Fibroblast of skin of left biceps (primary cell): ENCODE measurements at places on chromosomes 16 and 17.
A peak's percentile ranks its signal among the peaks of the same experiment; 100 is the strongest.

- no peak for DNase-seq
These were observed 7.0 kb downstream of the PRR29 start for GRCh38 chr17:64004903-64005733.

DNA sequence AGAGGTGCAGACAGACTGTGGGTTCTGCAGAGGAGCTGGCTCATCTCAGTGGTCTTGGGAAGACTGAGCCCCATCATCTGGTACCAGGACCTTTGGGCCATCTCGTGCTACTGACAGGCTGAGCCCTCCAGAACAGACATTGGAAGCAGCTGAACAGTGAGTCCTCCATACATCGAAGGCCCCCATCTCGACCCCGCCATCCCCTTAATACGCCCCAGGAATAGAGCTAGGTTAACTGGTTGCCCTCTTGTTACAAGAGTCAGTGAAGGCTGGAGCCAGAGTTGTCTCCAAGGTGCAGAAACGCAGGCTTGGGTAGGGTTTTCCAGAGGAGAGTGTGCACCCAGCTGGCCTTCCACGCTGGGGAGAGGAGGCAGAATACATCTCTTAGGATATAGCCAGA lies 76.0 kb downstream of the N4BP1 start:
- DNase-seq = no peak

- DNase-seq = no peak
These were observed 201.6 kb upstream of the C17orf78 start for GRCh38 chr17:37174205-37174604.

- no peak for DNase-seq
These were observed 197.7 kb upstream of the CIBAR2 start for GRCh38 chr16:85309656-85310587.

DNA sequence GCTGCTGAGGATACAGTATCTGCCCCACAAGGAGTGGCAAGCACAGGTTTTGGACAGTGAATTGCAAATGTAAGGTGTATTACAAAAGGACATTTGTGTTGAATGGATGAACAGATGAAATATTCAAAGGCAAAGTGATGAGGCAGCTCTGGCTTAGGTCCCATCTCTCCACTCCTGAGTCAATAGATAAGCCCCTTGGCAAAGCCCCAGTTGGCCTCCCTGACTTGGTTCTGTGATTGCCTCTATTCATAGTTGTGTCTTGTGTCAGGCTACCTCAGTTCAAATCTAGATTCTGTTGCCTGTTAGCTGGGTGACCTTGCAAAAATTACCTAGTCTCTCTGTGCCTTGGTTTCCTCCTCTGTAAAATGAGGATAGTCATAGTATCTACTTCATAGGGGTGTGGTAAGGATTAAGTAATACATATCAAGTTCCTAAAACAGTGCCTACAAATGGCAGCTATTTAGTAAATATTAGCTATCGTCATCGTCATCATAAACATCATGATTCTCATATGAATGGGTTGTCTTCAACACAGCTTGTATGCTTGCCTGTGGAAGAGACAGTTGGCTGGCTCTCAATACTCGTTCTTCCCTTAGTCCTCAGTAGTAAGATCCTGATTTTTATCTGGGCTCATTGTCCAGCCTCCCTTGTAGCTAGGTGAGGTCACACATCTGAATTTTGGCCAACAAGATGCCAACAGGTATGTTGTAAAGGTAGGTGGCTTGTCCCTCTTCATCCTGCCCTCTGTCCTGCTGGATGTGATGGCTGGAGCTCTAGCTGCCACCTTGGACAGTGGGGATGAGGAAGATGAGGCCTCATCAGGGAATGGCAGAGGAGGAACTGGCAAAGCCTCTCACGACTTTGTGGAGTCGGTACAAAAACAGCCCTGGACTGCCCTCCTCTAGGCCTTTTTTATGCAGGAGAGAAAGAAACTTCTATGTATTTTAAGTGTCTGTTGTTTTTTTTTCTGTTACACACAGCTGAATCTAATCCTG lies 2.1 kb upstream of the MFAP4 start:
- DNase-seq = no peak

GRCh38 chr17:50186661-50187393 lies 14.6 kb downstream of the COL1A1 start:
- DNase-seq = no peak

DNA sequence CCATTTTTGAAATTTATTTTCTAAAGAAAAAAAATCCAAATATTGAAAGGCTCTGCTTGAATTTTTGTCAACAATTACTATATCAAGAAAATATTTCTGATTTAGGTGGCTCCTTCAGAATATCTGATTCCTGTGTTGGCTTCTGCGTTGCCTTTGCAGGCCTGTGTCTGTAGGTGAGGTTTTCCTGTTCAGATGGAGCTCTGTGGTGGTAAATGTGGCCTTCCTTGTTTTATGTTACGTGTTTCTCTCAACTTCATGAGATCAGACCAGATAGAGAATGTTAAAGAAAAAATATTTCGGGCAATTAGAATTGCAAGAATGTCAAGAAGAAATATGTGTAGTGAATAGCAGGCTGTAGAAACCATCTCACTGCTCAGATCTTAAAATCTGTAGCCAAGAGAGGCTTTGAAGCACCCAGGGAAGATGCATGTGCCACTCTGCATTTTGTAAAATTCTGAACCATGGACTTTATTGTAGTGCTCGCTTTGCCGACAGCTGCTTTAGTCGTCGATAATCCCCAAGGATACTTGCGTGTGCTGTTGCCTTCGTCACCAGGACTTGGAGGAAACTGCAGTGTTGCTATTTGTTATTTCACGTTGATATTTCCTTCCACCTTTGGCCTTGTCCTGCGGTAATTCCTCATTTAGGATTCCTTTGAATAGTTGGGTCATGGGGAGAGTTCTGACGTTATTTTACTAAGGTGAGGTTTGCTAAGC lies 69.9 kb downstream of the RPTOR start:
- DNase-seq = no peak

DNA sequence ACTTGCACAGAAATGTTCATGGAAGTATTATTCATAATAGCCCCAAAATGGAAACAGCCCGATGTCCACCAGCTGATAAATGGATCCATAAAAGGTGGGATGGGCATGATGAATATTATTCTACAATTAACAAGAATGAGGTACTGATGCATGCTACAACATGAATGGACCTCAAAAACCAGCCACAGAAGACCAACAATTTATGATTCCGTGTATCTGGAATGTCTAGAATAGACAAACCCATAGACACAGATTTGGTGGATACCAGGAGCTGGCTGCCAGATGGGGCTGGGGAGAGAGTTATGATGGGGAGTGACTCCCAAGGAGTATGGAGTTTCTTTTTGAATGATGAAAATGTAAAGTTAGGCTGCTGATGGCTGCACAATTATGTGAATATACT lies 10.8 kb upstream of the NAGLU start:
- DNase-seq = peak; percentile 86

GRCh38 chr16:22915003-22915402 lies 101.0 kb downstream of the HS3ST2 start:
- DNase-seq = no peak

- DNase-seq = no peak
These were observed 39.9 kb downstream of the SMPD3 start for GRCh38 chr16:68408428-68408827.

- no peak for DNase-seq
These were observed 3.1 kb downstream of the GLG1 start for GRCh38 chr16:74603848-74604247.

- no peak for DNase-seq
These were observed 24.1 kb downstream of the CYB561 start for GRCh38 chr17:63421681-63422645.

DNA sequence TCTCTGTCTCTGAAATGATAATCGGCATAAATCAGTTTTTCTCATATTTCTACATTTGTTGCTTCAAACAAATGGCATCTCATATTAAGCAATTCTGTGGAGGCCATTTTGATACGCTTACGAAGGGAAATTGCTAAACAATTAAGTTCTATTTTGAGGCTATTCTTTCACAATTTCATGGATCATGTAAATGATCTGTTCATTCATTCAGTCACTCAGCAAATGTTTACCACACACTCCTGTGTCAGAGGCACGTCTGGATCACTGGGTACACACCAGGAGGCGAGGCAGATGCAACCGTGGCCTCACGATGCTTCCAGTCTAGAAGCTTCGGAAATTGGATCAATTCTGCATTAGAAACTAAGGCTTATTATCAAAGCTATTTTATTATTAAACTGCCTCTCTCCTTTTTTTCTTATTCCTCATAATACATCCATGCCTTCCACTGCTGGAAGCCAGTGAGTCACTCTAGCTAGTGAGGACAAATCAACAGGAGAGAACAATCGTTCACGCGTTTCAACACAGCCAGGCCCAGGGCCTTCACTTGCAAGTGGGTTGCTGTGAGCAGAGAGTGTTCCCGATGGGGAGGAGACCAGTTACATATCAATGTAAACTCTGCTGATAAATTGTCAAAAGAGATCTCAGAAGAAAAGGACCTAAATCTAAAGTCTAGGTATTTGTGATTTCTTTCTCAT lies 11.3 kb upstream of the SLC39A11 start:
- DNase-seq = no peak

DNA sequence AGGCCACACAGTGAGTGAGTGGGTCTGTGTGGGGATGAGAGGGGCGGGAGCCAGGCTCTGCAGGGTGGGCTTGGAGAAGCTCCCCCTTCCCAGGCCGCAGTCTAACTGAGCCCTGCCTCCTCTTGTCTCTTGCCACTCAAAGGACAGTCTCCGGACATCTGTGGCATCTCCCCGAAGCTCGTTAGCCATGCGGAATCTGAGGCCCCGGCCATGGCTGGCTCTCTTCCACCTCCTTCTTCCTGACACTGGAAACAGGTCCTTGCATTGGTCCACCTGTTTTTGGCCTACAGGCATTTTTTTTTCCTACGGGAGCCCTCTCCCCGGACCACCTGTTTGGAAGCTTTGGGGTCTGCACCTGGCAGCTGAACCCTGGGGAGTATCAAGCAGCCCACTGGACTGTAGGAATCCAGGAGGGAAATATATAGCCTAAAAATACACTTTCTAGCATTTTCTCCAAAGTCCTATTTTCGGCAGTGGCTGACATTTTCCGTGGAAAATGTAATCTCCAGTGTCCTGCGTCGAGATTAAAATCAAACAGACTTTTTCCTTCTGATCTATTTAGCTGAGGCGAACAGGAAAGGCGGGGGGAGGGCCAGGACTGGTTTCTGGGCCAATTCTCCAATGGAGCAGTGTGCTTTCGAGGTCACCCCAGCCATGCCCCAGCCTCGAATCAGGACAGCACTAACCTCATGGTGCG lies 9.1 kb downstream of the ATP2A3 start:
- DNase-seq = no peak

GRCh38 chr17:16343569-16343968 lies 9.7 kb downstream of the CENPV start:
- DNase-seq = no peak

DNA sequence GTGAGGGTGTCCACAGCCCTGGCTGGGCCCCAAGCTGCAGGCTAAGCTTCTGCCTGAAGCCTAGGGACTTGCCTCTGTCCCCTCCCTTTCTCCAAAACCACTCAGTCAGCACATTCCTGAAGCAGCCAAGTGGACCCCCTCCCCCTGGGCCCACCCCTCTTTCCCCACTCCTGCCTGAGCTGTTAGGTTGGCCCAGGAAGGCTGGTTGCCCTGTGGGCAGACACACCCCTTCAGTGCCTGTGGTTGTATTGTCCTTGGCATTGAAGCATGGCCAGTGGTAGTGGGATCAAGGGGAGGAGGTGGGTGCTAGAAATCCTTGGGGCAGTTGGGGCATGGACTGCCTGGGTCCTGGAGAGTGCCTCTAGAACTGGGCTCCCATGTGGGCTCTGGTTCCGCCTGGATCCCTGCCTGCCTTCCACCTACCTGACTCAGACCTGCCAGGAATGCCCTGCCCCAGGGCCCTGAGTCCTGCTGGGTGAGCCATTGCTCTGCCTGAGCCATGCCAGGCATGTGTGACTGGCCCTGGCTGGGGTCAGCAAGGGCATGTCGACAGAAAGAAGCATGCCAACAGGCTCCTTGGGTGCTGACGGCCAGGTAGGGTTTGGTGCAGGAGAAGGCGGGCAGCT lies 2.1 kb downstream of the TRAF4 start:
- no peak for DNase-seq

- DNase-seq = no peak
These were observed 11.9 kb downstream of the MAPT start for GRCh38 chr17:45906237-45906636.

GRCh38 chr17:14302091-14302430 lies 1.2 kb downstream of the HS3ST3B1 start:
- DNase-seq = no peak

GRCh38 chr16:85627526-85628264 lies 14.6 kb downstream of the GSE1 start:
- DNase-seq = no peak

GRCh38 chr16:31243734-31244670 lies 15.8 kb upstream of the ITGAM start:
- DNase-seq = no peak

DNA sequence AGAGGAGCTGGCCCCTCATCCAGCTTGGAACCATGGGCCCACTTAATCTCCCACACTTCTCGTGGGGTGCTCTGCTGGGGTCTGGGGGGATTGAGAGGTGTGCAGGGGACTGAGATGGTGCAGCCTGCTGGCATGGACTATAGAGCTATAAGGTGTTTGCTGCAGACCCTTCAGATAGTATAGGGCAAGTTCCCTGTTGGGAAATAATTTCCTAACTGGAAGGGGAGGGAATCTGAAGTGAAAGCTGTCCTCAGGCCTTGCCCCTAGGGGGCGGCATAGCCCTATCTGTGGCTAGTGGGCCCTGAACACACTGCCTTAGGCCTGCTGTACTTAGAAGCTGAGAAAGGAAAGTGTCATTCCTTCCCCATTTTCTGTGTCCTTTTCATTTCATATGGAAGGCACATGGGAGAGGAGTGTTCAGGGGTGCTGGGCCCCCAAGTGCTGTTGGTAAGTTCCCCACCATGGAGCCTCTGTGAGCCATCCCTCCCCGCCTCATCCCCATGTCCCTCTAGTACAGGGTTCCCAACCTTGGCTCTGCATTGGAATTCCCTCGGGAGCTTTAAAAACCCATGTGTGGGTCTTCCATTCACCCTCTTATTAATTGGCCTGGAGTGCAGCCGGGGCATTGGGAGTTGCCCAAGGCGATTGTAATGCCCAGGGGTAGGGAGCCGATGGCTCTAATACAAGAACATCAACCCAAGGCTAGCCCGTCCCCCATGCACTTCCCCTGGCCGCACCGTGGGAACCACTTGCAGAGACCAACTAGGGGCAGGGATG lies 19.7 kb downstream of the GOSR2 start:
- DNase-seq = no peak

- DNase-seq = no peak
These were observed 41.1 kb upstream of the FAAP100 start for GRCh38 chr17:81593105-81593871.
